ENCODE measurements at places on chromosomes 1 and 21.
A peak's percentile ranks its signal among the peaks of the same experiment; 100 is the strongest.

DNA sequence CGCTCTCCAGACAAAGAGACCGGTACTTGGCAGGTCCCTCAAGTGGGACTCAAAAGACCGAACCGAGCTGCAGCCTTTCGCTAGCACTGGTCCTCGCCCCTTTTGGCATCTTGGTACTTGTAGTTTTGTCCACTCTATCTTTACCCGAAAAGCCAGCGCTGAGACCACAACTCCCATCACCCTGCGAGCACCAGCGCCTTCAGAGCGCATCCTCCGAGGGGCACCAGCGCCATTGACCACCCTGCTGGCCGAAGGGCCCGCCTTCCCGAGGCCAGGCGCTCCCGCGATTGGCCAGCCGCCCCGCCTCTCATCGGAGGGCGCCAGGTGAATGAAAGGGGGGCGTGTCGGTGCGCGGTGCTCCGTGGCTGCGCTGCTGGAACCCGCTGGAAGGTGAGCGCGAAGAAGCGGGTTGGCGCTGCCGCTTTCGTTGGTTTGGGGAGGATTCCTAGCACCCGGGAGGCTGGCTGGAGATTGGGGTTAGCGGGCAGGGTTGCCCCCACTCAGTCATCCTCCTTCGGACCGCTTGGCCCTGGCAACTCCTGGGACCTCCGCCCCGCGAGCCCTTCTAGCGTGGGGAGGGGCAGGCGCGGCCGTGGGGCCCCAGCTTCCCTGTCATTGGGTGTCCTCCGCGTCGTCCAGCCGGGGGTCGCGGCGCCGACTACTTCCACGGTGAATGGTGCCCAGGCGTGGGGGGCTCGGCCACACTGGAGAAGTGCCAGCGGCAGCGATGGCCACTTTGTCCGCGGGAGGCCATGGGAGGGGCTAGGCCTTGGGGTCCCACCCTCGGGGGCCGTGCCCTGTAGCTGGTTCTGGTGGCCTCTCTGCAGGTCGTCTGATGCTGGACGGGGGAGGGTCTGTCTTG is at the start of gene ZBTB8B:
Gene ZBTB8B (plus strand): TSS at position 357 of the 862 bp plus-strand sequence. CDS start 5,553 bp downstream, outside the sequence.
- peak; percentile 93 for DNase-seq

DNA sequence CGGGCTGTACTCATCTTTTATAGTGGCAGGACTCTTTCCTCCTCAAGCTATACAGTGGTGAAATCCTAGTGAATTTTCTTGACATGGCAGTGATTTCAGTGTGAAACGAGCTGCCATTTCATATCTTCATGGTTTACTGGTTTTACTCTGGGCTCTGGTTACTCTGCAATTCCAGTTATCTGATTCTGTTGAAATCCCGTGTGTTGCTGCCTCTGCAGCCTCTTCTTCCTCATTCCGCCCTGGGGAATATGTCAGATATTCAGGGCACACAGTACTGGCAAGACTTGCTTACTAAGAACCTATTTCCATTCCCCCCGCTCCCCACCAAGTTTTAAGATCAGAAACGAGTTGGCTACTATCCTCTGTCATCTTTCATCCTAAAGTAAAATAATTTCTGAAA is 7.9 kb upstream of the OR2B11 start:
- DNase-seq = no peak

- no peak for DNase-seq
Measured at GRCh38 chr21:44583089-44583799, 2.8 kb upstream of the KRTAP10-5 start.

DNA sequence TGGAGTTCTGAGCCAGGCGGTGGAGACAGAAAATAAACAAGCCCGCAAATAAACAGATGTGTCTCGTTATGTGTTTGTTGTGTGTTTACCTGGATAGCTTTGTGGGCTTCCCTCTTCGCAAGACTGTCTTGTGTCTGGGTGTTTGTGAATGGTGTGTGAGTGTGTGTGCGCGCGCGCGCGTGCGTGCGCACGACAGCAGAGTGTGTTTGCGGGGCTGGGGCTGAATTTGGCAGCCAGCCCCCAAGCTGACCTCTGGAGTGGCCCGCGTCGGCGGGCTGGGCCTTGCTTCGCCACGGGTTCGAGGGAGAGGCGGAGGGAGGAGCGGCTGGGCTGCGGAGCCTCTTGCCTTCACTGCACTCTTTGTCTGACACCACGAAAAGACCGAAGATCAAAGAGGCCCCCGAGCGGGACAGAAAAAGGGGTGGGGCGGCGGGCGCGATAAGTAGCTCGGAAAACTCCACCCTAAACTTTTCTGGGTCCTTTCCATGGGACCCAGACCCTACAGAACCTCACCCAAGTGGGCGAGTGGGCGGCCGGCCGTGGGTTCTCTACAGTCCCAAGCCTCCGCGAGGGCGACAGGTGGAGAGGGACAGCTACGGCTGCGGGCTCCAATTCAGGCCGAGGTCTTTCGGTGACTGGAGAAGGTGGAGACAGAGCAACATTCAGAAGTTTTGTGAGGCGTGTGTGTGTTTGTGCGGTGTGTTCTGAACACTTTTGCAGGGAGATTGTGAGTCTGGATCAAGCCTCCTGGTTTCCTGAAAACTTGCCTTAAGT is 14.5 kb downstream of the PAX7 start:
- DNase-seq = no peak

DNA sequence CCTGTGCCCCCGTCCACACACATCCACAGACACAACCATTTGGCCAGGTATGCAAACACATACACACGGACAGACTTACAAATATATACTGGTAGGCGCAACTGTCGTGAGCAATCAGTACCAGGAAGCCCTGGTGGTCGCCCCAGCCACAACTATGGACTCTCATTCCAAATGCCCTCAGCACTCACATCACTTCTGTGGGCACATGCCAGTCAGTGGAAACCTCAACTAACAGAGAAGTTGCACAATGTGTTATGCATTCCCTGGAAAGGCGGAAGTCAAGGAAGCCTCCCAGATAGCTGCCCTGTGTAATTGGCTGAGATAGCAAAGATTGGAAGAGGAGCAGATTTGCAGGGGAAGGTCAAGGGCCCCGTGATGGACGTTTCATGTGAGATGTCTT is 1.4 kb upstream of the HEYL start:
- no peak for DNase-seq

DNA sequence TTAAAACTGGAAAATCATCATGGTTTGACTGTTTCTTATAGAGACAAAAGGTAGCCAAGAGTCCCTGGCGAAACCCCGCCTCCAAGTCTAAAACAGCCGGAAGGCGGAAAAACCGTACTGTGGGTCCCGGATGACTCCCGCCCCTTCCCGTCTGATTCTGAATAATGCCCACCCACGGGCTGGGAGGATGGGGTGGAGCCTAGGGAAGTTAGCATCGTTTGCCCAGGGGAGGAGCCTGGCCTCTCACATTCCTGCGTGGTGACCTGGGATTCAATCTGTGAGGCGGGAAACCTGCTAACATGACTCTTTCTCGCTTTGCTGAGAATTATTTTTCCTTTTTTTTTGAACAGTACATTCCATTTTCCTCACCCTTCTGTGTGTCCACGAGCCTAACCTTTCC is 124.9 kb downstream of the KCNK1 start:
- no peak for DNase-seq

DNA sequence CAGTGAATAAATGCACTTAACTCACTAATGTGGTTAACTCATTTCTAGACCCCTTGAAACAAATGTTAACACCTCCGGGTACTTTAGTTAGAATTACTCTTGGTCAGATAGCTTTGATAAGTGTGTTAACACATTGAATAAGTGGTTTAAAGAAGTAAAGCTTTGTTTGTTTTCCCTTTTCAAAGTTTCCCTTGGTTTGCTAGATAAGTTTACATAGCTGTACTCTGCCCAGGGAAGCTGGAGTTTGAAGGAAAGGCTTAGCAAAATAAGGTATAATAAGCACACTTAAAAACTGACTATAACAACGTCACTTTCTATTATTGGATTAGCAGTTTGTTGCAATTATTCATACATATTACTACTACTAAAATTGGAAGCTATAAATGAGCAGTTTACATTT is 1233.9 kb upstream of the ADGRL2 start:
- no peak for DNase-seq

- no peak for DNase-seq
Measured at GRCh38 chr1:65174585-65174984, 26.6 kb downstream of the AK4 start.

DNA sequence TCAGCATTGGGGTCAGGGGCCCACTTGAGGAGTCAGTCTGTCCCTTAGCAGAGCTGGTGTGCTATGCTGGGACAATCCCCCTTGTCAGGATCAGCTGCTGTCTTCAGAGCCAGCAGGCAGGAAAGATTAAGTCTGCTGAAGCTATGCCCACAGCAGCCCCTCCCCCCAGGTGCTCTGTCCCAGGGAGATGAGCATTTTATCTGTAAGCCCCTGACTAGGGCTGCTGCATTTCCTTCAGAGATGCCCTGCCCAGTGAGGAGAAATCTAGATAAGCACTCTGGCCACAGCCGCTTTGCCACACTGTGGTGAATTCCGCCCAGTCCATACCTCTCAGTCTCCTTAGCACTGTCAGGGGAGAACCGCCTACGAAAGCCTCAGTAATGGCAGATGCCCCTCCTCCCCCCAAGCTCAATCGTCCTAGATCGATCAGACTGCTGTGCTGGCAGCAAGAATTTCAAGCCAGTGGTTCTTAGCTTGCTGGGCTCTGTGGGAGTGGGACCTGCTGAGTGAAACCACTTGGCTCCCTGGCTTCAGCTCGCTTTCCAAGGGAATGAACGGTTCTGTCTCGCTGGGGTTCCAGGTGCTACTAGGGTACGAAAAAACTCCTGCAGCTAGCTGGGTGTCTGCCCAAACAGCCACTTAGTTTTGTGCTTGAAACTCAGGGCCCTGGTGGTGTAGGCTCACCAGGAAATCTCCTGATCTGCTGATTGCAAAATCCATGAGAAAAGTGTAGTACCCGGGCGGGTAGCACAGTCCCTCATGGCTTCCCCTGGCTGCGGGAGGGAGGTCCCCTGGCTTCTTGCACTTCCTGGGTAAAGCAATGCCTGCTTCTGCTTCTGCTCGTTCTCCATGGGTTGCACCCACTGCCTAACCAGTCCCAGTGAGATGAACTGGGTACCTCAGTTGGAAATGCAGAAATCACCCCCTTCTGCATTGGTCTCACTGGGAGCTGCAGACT is 25.1 kb upstream of the TP53BP2 start:
- no peak for DNase-seq

- no peak for DNase-seq
Measured at GRCh38 chr1:97070376-97070775, 348.8 kb downstream of the PTBP2 start.

DNA sequence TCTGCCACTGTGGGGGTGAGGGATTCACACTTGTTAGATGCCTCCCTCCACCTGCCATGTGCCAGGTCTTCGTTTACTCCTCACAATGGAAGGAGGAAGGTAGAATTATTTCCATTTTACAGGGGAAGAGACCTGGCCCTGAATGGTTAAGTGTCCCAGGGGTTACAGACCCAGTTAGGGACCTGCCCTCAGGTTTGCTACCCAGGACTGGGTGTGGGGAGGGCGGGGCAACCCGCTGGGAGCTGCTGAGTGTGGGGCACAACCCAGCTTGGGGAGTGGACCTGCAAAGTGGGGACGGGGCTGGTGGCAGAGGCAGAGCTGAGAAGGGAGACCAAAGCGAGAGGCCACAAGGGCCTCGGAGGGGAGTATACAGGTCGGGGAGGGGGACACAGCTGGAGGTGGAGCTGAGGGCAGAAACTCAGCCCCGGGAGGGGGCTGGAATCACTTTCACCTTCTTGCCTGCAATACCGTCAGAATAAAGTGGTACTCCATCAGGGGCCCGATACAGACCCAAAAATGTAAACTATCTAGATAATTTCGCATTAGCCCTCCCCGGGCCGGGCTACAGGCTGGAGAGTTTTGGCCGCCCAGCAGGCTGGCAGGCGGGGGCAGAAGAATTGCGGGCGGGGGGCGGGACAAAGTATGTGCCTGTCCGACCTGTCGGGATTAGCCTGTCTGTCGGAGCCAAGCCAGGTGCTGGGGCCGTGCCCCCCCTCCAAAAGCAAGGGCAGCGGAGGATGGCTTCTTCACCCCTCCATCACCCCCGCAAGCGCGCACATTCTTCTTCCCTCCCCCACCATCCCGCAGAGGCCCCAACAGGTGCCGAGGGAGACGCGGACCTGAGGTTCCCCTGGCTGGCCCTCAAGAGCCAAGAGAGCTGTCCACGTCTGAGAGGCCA is 1.4 kb downstream of the RSPO1 start:
- no peak for DNase-seq

DNA sequence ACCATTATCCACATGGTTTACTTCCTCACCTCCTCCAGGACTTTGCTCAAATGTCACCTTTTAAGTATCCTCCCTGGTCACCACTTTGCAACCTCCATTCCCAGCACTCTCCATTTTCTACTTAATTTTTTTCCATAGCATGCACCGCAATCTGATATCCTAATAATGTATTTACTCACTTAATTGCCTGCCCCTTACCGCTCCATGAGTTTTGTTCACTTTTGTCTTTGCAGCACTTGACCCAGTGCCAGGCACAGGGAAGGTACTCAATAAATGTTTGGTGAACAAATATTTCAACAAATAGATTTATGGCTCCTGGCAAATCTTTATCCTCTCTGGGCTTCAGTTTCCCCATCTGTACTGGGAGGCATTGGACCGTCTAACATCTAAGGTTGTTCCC is 53.6 kb downstream of the UBE2T start:
- no peak for DNase-seq

- DNase-seq = peak; percentile 34
Measured at GRCh38 chr1:214280386-214281020, 456 bp upstream of the SMYD2 start.

DNA sequence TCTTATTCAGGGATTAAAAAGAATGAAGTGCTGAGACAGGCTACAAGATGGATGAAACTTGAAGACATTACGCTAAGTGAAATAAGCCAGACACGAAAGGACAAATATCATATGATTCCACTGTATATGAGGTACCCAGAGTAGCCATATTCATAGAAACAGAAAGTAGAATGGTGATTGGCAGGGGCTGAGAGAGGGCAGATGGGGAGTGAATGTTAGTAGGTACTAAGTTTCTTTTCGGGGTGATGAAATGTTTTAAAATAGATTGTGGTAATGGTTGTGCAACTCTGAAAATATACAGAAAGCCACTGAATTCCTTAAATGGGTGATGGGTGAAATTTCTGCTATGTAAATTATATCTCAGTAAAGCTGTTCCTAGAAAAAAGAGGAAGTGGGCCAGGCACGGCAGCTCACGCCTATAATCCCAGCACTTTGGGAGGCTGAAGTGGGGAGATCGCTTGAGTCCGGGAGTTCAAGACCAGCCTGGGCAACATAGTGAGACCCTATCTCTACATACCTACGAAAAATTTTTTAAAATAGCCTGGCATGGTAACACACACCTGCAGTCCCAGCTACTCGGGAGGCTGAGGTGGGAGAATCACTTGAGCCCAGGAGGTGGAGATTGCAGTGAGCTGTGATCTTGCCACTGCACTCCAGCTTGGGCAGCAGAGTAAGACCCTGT is 15.9 kb downstream of the SLC27A3 start:
- DNase-seq = no peak

DNA sequence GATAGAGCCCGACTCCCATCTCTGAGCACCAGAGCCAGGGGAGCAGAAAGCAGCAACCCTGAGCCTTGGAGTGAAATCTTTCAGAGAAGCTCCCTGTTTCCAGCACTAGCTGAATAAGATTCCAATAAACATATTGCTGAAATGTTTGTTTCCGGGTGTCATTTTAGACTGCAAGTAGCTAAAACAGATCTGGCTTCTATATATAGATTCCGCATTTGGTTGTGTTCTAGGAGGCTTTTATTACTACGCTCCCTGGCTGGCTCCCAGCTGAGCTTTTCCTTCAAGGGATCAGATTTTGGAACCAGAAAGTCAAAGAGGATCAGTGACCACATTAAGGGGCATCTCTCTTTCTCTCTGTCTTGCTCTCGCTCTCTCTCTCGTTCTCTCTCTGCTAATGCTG is 88.2 kb downstream of the PAPPA2 start:
- DNase-seq = no peak

Data from posterior cingulate gyrus (tissue), 11 donors.